ENCODE measurements at places on chromosomes 2 and 18. TPM values are rescaled to one million over a fixed set of nuclear protein-coding genes. Genes with fewer than 3 reads are reported as not detected.

GRCh38 chr2:25825238-25825637, 53.0 kb downstream of the ASXL2 start:
- no peak for DNase-seq

- DNase-seq = no peak
Observed at GRCh38 chr2:134231301-134231964, 22.4 kb upstream of the MGAT5 start.

GRCh38 chr2:241842620-241843211, 16.0 kb downstream of the PDCD1 start:
- peak; percentile 70 for DNase-seq

GRCh38 chr2:112798979-112799975, 15.0 kb upstream of the IL1A start:
- no peak for DNase-seq

DNA sequence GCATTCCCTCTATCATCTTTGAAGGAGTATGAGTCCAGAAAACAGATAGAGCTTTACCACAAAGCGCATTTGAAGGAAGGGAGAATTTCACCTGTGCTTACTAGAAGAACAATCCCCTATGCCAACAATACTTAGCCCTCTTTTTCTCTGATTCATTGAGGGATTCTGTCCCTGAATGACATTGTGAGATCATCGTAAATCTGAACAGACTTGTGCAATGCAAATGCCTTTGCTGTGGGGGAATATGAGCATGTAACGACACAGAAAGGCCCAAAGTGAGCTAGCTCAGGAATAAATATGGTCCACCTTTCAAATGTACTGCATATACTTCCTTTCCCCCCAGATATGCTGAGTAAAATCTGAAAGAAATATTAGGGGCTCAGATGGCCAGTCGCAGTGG, 67.6 kb downstream of the SCN1A start:
- DNase-seq = no peak

DNA sequence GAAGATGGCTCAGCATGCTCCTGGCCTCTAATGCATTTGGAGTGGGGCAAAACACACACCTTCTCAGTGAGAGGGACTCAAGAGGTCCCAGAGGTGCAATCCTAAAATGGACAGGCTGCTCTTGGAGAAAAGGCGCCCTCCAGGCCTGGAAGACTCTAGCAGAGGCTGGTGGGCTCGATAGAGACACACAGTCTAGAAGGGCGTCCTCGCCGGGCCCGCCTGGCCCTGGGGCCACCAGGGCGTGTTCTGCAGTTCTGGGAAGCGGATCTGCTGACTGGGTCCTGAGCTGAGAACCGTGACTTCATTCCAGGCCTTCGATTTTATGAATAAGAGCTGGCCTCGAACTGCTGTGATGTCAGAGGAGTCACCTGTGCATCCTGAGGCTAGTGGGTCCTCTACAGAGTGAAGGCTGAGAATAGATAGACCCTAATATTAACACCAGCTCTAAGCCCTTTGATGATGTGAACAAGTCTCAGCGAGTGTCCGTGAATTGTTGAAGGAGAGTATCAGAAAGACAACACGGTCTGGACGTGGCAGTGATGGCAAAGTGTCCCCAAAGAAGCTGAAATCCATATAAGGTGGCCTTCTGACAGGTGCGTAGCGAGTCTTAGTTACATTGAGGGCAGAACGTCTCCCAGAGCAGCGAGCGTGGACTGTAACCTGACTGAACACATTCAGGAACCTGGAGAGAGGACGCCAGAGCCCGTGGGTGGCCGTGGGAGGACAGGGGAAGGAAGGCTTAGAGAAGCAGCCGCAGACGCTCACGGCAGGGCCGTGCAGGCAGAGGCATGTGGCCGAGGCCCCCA, 136.9 kb downstream of the PTGR3 start:
- DNase-seq = no peak

GRCh38 chr2:80687524-80687923, 383.0 kb upstream of the LRRTM1 start:
- DNase-seq = no peak

GRCh38 chr2:45518546-45518945, 92.5 kb downstream of the SRBD1 start:
- DNase-seq = no peak

DNA sequence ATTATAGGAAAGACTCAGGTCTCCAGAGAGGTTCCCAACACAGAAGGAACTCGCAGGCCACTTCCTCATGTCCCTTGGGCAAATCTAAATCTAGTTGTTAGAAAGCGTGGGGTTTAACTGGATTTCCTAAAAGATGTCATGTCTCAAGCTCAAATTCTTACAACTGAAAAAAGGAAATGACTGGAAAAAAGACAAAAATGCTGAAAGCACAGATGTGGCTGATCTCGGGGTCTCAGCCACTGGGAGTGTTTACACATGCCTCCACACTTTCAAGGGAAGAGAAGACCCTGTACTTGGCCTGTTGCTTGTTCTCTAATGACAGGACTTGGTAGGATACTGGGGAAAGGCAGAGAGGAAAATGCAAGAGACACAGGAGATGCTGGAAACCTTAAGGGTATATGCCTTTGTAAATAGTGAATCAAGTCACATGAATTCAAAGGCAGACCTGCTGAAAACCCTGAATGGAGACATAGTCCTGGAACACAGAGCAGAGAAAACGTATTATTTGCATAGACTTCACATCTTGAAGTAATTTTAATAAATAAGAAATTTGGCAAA, 160.9 kb upstream of the MEIS1 start:
- no peak for DNase-seq

- no peak for DNase-seq
Observed at GRCh38 chr2:205060269-205060668, 515.0 kb downstream of the PARD3B start.

DNA sequence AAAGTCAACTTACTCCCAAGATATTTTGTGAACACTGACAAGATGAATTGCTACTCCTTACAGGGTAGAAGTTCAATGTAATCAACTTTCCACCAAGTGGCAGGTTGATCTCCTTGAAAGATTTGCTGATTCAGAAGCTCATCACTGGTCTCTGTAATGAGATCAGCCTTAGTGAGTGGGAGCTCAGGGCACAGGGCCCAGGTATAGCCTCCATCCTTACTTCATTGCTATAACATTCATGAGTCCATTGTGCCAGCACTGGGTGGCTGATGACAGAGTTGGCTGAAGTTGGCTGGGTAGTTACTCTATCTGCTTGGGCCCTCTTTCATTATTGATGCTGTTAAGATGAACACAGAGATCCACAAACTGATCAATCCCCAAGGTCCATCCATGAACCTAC, 379.0 kb downstream of the IRS1 start:
- DNase-seq = no peak

DNA sequence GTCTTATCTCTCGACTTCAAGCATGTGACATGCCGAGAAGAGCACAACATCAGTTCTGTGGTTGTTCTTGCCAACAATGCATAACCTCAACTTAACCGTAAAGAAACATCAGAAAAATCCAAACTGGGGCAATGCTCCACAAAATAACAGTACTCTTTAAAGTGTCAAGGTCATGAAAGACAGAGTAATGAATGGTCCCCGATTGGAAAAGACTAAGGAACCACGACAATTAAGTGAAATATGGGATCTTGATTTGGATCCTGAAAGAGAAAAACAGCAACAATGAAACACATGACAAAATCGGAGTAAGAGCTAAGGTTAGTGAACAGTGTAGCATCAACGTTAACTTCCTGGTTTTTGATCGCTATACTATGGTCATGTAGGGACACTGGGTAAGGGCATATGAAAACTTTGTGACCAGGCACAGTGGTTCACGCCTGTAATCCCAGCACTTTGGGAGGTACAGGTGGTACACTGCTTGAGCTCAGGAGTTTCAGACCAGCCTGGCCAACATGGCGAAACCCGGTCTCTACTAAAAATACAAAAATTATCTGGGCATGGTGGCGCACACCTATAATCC, 55.2 kb downstream of the UNC50 start:
- no peak for DNase-seq

DNA sequence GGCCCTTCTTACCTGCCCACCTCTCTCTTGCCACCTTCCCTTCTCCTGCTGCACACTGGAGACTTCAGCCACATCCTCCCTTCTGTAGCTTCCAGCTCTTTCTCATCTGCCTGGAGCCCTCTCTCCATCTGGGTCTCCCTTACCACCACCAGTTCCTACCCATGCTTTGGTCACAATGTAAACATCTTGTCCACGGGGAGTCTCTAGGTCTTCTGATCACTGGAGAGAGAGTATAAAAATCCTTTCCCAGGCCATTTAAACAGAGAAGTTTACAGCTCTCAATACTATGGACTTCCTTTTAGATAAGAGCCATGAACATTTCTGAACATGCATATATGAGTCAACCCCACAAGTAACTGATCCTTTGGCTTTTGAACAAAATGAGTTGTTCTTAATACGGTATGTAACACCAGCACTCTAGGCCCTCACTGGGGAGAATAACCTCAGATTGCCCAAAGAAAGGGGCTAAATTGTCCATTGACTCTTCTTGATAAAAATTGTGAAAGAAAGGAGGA, 5.8 kb downstream of the ARHGAP25 start:
- DNase-seq = no peak

GRCh38 chr2:54478899-54479298, 22.8 kb downstream of the SPTBN1 start:
- no peak for DNase-seq

DNA sequence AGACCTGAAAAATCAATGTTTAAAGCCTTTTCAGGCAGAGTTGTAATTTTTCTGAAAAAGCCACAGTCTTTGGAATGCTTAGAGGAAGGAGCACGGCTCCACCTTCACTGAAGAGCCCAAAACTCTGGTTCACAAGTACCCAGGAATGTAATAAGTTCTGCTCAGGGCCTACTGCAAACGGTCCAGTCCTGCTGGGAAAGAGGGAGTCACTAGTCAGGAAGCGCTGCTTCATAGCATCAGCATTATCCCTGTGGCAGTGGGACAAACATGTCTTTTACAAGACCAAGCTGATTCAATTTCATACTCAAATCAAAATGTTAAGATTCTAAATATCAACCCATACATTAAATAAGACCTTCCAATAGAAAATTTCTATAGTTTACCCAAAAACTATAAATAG, 152.9 kb upstream of the PGAP1 start:
- no peak for DNase-seq

GRCh38 chr2:64063924-64064331, 44.7 kb upstream of the VPS54 start:
- no peak for DNase-seq

GRCh38 chr2:184394642-184395041, 203.7 kb upstream of the ZNF804A start:
- no peak for DNase-seq

GRCh38 chr2:156430980-156431358, 5.2 kb upstream of the GPD2 start:
- DNase-seq = no peak

GRCh38 chr18:10140461-10141282, 226.9 kb downstream of the VAPA start:
- DNase-seq = no peak

- peak; percentile 89 for DNase-seq
Observed at GRCh38 chr2:240250985-240251847, 110.8 kb upstream of the OTOS start.

FAM124B gene
- 1.9 TPM for total RNA-seq

AUP1 gene
- 98.5 TPM for total RNA-seq

PPIL3 gene
- 30.8 TPM for total RNA-seq

CCBE1 gene
- total RNA-seq = 1.8 TPM

RBKS gene
- total RNA-seq = 5.2 TPM

IL37 gene
- total RNA-seq = not detected

CROCC2 gene
- 0.23 TPM for total RNA-seq
